ENCODE measurements at places on chromosomes 1 and 21.

DNA sequence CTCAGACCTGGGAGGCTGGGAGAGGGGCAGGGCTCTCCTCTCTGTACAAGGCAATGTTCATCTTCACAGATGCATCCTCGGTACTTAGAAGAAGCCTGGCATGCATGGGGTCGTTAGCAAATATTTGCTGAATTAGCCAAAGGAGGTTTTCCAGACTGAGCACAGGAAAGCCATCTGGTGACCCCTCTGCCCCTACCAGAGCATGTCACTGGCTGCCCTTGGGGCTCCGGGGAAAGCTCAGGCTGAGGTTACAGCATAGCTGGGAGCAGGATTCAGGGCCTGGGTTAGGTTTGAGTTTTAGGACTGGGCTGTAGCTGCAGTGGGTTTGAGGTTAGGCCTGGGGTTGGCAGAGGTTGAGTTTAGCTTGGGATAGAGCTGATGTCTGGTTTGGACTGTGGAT lies 43.4 kb upstream of the ZBTB40 start:
- DNase-seq: no peak

GRCh38 chr1:90963651-90964050 lies 58.2 kb downstream of the ZNF644 start:
- DNase-seq: no peak

GRCh38 chr1:206925106-206925736 lies 3.5 kb upstream of the FCMR start:
- no peak for DNase-seq

GRCh38 chr1:168236836-168237611 lies 11.2 kb downstream of the SFT2D2 start:
- no peak for DNase-seq
